ENCODE measurements at places on chromosomes 11 and 22.

DNA sequence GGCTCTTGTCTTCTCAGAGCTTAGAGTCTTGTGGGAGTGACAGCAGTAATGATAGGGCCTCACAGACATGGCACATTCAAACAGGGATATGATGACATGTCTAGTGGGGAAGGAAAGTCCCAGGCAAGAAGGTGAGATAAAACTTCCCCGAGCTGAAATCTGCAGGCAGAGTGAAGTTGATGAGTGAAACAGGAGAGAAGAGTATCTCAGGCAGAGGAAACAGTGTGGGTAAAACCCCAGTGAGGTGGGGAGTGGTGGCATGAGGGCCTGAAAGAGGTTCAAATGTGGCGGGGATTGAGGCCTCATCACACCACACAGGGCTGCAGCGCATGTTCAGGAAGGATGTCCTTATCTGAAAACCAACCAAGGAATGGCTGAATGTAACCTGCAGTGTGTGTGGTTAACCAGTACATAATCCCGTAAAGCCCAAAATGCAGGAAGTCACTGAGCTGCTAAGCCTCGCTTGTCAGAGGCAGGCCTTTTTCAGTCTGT, 153.8 kb upstream of the E2F8 start:
- no peak for DNase-seq

- DNase-seq, result no peak
Observed at GRCh38 chr11:134521452-134522289, 109.6 kb upstream of the B3GAT1 start.

DNA sequence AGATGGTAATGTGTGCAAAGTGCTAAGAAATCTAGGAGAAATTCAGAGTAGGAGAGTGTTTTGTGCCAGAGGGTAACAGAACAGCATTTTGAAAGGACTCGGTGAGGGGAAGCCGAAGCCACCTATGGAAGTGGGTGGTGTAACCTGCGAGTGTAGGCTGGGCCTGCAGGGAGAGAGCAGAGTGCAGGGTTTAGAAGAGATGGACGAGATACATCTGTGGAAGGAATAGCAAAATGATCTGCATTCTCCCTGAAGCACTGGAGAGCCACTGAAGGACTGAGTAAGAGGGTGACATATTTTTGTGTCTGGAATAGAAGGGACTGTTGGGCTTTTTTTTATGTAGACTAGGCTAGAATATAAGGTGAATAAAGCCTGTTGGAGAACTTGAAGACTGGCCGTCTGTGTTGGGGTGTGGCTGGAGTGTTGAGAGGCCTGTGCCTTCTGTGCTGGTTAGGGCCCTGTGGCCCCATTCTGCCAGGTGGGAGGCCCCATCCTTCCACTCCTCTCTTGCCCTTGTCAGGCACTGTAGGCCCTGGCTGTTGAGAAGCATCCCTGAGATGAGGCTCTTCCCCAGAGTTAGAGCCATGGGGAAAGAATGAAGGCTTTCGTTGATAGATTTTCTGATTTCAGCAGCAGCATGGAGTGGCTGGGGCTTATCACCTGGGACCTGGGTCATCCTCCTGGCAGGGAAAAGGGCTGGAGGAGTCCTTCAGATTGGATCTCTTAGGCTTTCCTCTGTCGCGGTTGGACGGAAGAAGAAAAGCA, 102.2 kb downstream of the ZBTB16 start:
- no peak for DNase-seq

GRCh38 chr11:36196411-36196998, 92.7 kb downstream of the COMMD9 start:
- no peak for DNase-seq

DNA sequence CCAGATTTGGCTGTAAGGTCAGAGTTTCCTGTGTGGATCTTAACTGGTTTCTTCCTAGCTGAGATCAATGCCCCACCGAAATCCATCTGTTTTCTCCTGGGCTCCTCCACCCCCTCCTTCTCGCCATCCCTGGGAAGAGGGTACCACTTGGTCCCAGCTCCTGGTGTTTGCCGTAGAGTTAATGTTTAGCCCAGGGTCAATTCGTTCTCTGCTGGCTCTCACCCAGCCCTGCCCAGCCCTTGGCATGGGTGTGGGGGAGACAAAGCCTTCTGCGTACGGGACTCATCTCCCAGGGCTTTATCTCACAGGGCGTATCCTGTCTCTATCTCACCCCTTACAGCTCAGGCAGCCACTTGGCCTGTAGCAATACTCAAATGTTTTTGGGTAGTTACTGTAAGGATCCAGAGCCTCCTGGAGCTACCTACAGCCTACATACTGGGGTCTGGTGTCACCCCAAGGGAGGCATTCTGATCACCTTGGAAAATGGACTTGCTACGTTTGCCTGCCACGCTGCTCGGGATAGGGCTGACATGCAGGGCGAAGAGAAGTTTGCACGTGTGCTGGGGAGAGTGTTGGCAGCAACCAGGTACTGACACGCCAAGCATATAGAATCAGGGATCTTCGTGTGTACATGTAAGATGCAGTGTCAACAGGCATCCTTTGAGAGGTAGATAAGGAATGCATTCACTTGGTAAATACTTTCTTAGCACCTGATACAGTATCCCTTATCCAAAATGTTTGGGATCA, 66.1 kb downstream of the SCN3B start:
- no peak for DNase-seq

- no peak for DNase-seq
Observed at GRCh38 chr22:22773427-22773826, 114.2 kb upstream of the IGLL5 start.

- DNase-seq, result peak; percentile 69
Observed at GRCh38 chr22:38505541-38506117, 482 bp downstream of the DDX17 start.

DNA sequence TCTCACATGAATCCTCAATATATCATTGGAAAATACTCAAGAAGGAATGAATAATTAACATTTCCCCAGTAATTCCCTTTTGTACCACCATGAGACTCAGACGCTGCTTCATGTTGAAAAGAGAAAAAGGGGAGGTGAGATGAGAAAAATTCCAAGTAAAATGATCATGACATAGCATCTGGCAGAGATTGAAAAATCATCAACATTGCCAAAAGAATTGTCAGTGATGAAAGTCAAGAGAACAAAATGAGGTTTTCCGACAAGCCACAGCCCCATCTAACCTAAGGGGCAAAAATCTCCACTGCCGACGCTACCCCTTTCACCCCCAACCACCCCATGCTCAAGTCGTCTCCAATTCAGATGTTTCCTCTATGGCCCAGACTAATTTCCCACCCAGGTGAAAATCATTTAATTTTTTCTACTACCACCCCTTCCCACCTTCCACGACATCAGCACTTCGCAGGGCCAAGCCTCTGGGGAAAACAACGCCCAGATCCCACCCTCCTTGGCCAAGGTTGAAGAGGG, 1.2 kb downstream of the RAB6A start:
- peak; percentile 45 for DNase-seq

DNA sequence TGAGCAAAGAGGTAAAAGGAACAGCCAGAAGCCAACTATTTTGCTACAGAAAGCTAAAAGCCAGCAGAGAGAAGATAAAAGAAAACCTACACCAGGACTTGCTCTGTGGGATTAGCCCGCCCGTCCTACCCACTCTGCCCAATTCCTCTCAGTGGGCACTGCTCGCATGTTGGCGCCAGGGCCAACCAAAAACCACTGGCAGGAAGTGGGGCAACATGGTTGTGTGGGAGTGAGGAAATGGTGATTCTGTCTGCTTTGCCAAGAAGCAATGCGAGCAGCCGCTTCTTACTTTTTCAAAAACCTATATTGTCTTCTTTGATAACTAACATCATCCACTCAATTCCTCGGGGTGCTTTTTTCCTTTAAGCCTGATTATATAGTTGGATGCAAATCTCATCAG, 14.2 kb upstream of the APOA1 start:
- DNase-seq, result no peak

DNA sequence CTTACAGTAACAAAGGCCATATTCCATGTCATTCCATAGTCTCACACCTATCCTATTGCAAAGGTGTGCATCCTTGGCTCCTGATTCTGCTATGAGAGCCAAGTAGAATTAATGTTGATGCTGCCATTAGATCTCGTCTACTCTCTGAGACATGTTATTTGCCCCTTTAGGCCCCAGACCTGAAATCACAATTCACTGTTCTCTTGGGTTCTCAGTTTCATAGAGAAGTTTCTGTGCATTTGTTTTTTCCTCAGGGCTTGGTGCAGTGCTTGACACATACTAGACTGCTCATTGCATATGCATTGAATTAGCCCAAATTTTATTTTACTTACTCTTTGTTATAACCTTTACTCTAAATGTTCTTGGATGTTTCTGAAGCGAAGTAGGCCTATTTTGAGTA, 265.7 kb downstream of the JRKL start:
- DNase-seq, result no peak

GRCh38 chr22:19553201-19553600, 29.0 kb upstream of the CLDN5 start:
- DNase-seq, result no peak

GRCh38 chr11:86795511-86795910, 4.8 kb upstream of the PRSS23 start:
- DNase-seq, result no peak

All from astrocyte of the spinal cord (primary cell).